ENCODE measurements at places on chromosomes 1 and 21.

GRCh38 chr1:208837242-208837641, 593.1 kb upstream of the PLXNA2 start:
- no peak for DNase-seq

DNA sequence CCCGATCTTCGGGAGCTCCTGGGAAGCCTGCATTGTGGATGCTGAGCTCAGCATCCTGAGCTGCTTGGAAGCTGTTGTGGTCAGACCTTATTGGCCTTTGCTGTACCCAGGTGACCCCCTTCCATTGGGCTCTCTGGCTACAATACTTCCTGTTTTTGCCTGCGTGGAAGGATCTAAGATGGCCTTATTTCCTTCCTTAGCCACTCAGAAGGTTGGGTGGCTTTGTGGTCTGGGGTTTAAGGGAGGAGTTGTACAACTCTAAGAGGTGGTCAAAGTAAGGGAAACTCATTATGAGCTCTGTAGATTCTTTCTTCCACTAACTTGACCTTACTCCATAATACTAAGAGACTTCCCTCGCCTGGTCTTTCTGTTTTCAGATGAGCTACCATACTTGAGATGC, 17.7 kb downstream of the PFKFB2 start:
- no peak for DNase-seq

DNA sequence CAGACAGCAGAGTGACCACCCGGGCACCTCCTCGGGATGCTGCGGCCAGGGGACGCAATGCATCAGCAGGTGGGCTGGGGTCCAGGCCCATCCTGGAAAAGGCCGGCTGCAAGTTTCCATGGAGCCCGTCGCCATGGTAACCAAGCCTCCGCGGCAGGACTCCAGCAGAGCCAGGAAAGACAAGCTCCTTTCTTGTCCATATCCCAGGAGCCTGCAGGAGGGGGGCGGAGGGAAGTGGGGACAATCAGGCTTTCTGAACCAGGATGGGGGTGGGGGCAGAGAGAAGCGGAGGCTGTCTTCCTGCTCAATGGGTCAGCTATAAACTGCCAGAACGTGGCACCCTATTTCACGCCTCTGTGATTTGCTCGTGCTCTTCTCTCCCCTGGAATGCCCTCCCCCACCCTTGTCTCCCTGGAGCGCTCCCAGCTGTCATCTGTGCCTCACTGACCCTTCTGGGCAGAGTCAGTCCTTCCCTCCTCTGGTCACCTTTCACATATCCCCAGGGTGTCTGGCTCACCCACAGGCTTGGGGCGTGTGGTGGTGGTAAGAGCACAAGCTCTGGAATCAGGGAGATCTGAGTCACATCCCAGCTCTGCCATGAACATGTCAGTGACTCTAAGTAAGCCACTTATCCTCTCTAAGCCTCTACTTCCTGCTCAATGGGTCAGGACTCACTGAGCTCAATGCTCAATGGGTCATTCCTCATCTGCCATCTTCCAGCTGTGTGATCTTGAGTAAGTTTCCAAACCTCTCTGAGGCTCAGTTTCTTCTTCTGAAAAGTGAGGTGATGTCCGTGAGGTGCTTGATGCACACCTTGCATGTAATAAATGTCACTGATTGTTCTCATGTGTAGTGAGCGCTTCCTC, 58.9 kb upstream of the LAPTM5 start:
- no peak for DNase-seq

DNA sequence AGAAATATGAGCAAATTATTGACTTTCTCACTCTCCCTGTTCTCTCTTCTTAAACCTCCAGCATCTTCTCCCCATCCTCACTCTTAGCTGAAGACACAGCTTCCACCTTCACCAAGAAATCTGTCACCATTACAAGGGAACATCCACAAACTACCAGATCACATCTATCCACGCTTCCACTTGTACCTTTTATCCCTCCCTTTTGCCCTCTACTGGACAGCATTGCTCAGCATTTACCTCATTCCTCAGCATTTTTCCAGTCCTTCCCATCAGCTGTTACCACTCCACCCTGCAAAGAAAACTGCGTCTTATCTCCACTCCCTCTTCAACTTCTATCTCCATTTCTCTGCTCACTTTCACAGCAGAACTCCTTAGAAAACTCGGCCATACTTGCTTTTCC, 42.6 kb downstream of the KCNJ6 start:
- no peak for DNase-seq

- DNase-seq: no peak
Observed at GRCh38 chr21:34557261-34557660, 45.3 kb upstream of the KCNE1 start.

GRCh38 chr1:14875524-14876509, 277.3 kb downstream of the KAZN start:
- DNase-seq: no peak

GRCh38 chr21:36030581-36031189, 29.6 kb downstream of the SETD4 start:
- DNase-seq: no peak

- no peak for DNase-seq
Observed at GRCh38 chr1:150692720-150693119, 4.2 kb downstream of the GOLPH3L start.

DNA sequence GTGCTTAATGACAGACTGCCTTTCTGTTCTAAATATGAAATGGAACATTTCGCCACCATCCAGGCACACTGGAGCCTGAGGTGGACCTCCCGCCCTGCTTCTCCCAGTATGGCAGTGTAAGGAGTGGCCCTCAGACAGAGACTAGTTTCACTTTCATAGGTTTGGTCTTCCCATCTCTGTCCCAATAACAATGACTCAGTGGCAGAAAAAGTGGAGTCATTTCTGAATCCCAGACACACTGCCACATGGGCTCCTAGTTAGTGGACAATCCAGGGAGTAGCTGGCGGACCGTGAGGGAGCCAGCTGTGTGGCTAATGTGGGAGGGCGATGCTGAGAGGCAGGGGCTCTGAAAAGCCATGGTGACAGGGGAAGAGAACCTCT, 95.6 kb upstream of the TSPAN2 start:
- no peak for DNase-seq

- no peak for DNase-seq
Observed at GRCh38 chr1:228958121-228958520, 222.8 kb downstream of the RHOU start.

DNA sequence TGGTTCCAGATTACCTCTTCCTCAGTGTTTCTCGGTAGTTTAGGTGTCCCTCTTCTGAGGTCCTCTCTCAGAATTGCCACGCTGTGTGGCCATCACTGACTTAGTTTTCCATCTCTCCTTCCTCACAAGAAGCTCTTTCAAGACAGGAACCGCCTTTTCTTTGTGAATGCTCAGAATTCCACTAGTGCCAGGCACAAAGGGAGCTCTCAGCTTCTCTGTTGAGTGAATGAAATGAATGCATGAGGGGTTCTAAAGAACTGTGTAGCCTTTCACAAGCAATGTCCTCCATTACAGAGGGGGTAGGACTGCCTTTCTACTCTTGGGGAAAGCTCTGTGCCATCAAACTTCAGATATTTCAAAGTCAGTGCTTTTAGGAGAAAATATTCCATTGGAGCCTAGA, 546.8 kb downstream of the RWDD3 start:
- no peak for DNase-seq

DNA sequence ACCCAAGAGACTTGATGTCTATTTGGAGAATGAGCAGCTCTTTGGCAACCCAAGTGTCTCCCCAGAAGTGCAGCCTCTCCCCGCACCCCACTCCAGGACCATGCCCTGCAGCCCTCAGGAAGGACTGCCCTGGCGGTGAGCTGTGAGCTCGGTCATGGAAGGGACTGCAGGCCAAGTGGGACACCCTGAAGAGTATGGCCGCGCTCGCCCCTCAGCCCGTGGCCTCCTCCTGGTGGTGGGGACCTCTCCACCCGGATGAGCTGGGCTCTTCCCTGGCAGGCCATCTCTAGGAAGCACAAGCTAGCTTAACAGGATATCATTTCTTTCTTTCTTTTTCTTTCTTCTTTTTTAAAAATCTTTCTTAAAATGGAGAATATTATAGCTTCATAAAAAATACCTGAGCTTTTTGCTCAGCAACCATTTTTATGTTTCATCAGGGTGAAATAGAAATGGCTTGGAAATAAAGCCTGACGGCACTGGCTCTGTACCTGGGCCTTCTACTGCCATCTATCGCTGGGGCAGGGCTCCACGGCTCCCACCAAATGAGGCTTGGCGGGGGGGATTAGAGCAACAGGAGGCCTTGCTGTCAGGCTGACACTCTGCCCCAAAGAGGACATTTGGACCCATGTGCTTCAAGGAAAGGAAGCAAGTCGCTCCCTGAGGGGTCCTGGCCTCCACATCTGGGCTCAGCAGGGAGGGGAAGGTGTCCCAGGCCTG, 296.2 kb upstream of the VAMP3 start:
- DNase-seq: no peak

DNA sequence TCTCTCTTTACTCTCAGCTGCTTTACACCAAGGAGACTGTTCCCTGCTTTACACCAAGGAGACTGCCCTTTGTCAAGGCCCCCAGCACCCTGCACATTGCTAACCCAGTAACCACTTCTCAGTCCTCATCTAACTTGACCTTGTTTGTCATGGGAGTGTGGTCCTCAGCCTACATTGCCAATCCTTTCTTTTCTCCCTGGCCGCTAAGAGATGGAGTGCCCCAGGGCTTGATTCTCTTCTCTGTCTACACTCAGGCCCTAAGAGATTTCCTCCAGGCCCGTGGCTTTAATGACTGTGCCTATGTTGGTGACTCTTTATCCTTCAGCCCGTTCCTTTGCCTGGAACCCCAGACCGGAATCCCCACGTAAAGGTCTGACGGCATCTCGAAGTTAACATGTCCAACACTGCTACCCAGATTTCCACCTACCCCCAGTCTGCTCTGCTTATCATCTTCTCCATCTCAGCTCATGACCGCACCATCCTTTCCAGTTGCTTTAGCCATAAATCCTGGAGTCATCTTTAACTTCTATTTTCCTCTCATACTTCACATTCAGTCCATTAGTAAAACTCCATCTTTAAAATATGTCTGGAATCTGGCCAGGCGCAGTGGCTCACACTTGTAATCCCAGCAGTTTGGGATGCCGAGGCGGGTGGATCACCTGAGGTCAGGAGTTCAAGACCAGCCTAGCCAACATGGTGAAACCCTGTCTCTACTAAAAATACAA, 9.5 kb upstream of the SEMA4A start:
- no peak for DNase-seq

GRCh38 chr1:83970114-83970513, 28.8 kb downstream of the TTLL7 start:
- DNase-seq: no peak

- DNase-seq: no peak
Observed at GRCh38 chr1:50047916-50048694, 24.4 kb upstream of the AGBL4 start.

Measured in activated CD8-positive, alpha-beta memory T cell treated with anti-CD3 and anti-CD28 coated beads for 1 hour (primary cell).